Effector CD4-positive, alpha-beta T cell (primary cell): ENCODE measurements at places on chromosomes 1 and 21.

GRCh38 chr21:25979845-25980616, 190.5 kb downstream of the APP start:
- DNase-seq = no peak

- DNase-seq = no peak
These were observed 101.1 kb upstream of the JUN start for GRCh38 chr1:58884706-58885661.

GRCh38 chr1:54310439-54311328, 95.5 kb downstream of the SSBP3 start:
- no peak for DNase-seq

DNA sequence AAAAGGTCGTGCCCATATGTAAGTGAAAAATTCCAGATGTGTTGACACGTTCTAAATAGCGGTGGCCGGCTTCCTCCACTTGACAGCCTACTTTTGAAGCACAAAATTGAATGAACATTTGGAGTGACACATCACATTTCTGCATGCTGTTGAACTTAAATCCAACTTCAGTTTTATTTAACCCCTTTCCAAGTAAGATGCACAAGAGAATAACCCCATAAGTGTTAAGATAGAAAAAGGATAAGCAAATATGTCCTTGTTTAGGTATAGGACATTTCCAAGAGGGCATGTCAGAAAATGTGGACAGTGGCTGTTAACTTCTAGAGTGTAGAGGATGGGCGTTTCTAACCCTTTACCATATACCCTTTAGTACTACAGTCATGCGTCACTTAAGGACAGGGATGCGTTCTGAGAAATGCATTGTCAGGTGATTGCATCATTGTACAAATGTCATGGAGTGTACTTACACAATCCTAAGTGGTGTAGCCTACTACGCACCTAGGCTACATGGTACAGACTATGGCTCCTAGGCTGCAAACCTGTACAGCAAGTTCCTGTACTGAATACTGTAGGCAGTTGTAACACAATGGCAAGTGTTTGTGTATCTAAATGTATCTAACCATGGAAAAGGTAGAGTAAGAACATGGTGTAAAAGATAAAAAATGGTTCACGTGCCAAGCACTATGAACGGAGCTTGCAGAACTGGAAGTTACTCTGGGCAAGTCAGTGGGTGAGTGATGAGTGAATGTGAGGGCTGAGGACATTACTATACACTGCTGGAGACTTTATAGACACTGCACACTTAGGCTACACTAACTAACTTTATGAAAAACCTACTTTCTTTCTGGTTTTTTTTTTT, 9.3 kb upstream of the FAM89A start:
- DNase-seq = no peak

DNA sequence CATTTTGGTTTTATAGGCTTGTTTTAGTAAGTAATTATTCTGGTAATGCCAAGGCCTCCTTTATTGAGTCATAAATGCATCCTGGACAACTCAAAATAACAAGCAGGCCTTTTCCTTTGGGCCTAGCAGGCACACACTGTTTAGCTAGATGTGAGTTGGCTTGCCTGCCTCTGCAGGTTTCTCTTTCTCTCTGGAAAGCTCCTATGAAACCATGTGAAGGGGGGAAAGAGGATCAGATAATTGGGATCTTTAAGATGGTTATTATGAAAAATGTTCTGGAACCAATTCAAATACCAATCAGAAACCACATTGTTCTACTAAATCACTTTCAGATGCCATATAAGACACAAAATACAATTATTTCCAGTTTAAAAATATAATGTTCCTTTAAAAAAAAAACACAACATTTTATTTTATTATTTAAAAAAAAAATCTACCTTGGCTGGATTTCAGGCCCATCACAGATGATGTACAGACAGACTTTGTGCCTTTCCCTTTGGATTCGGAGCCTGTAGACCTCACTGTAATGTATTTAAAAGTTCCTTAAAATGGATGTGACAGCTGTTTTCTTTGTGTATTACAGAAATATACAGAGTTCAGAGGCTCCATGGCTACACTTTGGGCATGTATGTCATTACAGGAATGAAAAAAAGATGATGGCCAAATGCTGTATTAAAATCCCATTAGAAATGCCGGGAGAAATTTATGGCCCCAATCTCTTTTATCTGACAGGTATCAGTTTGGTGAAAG, 80.2 kb downstream of the NTMT2 start:
- DNase-seq = no peak
